Stimulated activated CD8-positive, alpha-beta memory T cell treated with anti-CD3 and anti-CD28 coated beads, Interleukin-15, amount 100 ng/mL, for 24 hours (primary cell): ENCODE measurements at places on chromosomes 4 and X.

DNA sequence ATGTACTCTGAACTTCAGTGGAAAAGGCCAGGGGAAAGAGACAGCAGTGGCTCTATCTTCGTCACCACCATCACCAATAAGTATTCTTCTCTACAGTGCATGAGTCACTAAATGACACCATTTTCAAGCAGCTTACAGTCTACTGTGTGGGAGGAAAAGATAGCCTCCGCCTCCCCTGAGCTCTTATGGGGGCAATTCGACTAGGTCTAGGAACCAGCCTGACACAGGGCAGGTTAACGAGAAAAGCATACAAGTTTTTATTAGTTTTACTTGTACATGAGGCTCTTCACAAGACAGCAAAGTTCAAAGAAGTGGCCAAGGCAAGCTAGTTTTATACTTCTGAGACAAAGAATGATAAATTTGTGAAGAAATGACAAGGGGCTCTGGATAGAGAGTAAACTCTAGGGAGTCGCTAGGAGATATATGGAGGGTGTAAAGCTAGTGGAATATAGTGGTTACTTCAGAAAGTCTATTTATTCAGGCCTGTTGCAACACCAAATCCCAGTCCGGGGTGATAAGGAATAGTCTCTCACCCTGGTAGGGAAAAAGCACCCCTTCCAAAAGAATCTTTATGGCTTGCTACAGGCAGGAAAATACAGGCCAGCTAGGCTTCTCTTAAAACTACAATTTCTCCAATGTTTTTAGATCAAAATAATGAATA, 49.7 kb downstream of the SCD5 start:
- no peak for DNase-seq

- no peak for DNase-seq
Measured at GRCh38 chrX:100648458-100649417, 4.7 kb downstream of the SRPX2 start.

GRCh38 chr4:6692806-6693205, 872 bp upstream of the S100P start:
- DNase-seq, result no peak

DNA sequence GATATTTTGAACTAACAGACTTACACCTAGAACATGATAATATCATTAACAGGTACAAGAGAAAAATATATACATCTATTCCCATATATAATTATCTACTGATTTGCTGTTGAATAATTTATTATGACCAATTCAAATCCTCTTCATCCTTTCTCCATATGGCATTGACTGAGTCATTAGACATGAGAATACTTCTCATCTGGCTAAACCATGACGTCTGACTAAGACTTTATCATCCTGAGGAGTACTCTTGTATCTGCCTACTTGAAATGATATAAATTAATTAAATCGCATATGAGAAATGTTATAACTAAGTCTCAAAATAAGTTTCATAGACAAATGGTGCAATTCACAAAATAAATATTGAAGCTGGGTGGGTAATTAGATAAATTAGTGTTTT, 67.4 kb downstream of the EMCN start:
- DNase-seq, result no peak

DNA sequence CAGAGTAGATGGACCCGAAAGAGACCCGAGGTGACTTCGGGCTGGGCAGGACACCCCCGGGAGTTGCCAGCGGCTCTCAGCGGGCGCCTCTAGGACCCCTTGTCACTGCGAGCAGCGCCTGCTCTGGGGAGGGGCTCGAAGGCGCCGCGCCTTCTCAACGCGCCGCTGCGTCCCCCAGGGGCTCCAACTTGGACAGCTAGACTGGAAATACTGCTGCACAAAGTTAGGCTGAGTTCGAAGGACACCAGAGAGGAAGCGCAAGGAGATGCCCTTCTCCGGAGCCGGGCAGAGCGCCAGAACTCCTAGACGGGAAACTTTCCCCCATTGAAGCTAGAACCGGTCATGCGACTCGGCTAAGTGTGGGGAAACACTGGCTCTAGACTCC, 493 bp upstream of the KCNIP4 start:
- no peak for DNase-seq

DNA sequence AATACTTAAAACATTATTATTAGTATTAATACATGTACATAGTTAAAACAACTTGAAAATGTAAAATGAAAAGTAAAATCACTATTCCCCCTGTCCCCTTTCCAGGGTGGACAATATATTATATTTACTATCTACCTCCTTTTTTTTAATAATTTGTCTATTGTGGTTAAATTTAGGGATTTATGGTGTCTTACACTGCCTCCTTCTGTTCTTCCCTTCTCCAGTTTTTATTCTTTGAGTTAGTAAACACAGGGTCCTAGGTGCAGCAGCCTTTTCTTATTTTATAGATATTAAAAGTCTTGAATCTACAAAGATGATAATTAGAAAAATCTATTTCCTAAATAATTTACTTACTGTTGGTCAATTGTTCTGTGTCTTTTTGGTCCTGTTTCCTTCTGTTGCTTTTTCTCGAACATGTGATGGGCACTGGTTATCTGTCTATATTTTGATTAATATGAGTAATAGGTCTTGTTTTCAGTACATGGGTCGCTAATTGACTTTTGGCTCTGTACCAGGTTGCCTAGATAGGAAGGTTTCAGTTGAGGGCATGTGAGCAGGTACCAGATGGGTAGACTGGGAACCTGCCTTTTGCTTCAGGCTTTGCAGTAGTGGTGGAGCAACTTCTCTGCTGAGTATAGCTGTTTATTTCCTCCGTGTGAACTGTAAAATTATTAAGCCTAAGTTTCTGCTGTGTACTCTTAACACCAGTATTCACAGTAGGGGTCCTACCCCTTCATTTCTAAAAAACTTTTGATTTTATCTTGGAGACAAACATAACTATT, 1.1 kb downstream of the NUDT9 start:
- no peak for DNase-seq

DNA sequence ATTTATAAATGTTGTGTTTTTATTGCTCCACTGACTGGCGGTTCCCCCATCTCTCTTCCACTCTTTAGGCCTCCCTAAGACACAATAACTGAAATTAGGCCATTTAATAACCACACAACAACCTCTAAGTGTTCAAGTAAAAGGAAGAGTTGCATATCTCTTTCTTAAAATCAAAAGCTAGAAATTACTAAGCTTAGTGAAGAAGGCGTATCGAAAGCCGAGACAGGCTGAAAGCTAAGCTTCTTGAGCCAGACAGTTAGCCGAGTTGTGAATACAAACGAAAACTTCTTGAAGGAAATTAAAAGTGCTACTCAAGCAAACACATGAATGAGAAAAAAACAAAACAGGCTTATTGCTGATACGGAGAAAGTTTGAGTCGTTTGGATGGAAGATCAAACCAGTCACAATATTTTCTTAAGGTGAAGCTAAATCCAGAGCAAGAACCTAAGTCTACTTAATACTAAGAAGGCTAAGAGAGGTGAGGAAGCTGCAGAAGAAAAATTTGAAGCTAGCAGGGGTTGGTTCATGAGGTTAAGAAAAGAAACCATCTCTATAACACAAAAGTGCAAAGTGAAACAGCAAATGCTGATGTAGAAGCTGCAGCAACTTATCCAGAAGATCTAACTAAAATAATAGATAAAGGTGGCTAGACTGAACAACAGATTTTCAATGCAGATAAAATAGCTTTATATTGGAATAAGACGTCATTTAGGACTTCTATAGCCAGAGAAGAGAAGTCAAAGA, 194.0 kb upstream of the TTC29 start:
- no peak for DNase-seq

DNA sequence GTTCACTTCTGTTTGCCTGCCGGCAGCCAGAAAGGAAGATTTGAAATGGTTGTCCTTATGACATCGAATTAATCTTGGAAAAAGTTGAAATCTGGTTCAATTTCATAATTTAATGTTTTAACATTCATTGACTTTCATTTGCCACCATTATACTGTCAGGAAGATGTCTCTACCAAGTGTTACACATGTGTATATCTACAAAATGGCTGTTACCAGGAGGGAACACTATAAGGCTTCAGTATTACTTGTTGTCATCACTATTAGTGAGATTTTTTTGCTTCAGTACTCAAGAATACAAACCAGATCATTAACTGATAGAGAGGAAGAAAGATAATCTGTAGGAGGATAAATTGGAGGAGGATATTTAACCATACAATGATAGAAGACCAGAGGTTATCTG, 71.2 kb downstream of the TSPAN7 start:
- DNase-seq, result no peak

DNA sequence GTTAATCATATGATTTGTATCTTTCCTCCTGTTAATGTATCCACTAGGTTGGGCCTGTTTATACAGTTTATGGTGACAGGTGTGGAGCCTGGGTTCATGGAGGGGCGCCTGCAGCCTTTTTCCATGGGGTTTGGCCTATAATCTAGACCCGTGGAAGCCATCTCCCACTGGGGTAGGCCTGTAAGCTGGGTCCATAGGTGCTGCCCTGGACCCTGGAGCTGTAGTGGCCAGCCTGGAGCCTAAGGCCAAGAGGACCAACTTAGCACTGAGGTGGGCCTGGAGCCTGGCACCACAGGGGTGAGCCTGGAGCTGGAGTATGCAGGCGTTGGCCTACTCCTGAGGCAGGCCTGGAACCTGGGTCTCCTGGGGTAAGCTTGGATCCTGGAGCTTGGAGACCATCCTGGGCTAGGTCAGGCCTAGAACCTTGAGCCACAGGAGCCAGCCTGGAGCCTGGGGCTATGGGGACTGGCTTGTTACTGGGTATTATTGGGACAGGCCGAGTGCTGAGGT, 249.4 kb upstream of the HTR2C start:
- DNase-seq, result no peak

- no peak for DNase-seq
Measured at GRCh38 chrX:54042609-54043021, 1.7 kb downstream of the PHF8 start.

- DNase-seq, result no peak
Measured at GRCh38 chrX:53445977-53446376, 11.8 kb upstream of the HSD17B10 start.

DNA sequence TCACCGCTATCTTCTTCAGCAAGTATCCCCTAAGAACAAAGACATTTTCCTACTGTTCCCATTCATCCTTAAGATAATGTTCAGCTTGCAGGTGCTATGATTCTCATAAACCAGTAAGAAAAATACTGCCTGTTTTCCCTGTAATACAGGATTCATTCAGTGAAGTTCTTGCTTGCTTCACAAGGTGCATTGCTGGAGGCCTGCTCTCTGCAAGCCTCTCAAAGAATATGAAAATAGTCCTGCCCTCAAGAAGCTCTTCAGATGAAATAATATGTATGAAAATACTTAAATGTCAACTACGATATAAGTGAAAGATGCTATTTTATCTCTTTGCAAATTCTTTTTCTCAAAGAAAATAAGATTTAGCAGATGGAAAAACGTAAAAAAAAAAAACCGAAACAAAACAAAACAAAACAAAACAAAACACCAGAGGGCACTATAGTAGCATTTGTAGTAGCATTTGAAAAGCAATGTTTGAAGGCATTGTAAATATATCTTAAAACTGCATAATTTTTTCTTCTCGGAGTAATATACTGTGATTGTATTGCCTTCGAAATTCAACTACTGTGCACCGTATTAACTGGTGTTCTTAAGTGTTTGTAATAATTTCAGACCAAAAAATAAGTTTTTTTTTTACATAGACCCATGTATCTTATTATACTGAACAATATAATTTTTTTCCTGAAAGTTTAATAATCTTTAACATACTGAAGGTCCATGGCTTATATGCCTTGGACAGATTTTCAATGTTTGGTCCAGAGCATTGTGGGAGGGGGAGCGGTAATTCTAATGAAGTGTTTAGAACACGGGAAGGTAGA, 26.0 kb downstream of the ADH4 start:
- DNase-seq, result no peak

GRCh38 chr4:144831971-144832370, 186.0 kb downstream of the HHIP start:
- DNase-seq, result no peak

DNA sequence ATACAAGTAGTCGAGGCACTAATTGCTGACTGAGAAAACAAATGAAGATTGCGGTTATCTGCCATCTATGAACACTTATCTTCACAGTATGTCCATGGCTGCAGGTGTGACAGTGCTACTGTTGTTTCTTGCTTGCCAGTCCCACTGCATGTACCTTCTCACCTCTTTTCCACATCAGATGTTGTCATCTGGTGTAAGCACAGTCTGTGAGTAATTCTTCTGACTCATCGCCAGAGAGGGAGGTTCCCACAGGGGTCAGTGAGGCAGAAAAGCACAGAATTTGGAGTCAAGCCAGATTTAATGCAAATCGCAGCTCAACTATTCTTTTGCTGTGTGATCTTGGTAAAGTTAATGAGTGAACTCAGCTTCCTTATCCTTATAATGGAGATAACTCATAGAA, 144.4 kb downstream of the GLRA2 start:
- no peak for DNase-seq

DNA sequence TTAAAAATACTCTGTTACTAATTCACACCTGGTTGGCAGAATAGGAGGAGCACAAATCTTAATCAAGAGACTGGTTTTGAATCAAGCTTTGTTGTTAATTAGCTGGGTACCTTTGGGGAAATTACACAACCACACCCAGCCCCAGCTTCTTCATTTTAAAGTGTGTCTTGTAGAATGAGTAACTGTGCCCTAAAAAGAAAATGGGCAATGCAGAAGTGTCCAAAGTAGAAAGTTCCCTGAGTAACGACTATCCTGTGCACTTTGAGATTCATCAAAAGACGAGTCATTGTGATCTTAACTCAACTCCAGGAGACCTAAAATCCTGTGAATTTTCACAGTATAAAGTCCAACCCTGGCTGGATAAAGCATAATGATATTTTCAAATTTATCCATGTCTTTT, 792.3 kb upstream of the HS3ST1 start:
- DNase-seq, result no peak

- no peak for DNase-seq
Measured at GRCh38 chr4:96149894-96150293, 310.0 kb downstream of the PDHA2 start.
